ENCODE measurements at places on chromosomes 4 and X. TPM values are rescaled to one million over a fixed set of nuclear protein-coding genes. Genes with fewer than 3 reads are reported as not detected.
A peak's percentile ranks its signal among the peaks of the same experiment; 100 is the strongest.

The CTAG1B gene
- total RNA-seq: not detected

- no peak for ATAC-seq
These were observed 582.0 kb upstream of the EPHA5 start for GRCh38 chr4:66252291-66252690.

DNA sequence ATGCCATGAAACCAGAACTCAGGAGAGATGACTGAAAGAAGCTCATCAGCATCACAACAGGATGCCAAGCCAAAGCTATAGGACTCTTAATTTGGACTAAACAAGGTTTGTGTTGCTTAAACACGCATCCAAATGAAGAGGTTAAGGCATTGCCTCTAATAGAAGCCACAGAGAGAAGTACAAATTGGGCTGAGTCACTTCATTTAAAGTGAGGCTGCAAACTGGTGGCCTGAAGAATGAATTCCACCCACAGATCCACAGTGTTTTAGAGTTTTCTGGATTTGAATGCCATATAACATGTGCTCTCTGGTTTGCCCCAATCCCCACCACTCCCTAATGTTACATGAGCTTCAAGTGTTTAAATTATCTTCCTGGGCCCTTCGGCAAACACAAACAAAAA is 103.5 kb downstream of the FIP1L1 start:
- no peak for ATAC-seq

DNA sequence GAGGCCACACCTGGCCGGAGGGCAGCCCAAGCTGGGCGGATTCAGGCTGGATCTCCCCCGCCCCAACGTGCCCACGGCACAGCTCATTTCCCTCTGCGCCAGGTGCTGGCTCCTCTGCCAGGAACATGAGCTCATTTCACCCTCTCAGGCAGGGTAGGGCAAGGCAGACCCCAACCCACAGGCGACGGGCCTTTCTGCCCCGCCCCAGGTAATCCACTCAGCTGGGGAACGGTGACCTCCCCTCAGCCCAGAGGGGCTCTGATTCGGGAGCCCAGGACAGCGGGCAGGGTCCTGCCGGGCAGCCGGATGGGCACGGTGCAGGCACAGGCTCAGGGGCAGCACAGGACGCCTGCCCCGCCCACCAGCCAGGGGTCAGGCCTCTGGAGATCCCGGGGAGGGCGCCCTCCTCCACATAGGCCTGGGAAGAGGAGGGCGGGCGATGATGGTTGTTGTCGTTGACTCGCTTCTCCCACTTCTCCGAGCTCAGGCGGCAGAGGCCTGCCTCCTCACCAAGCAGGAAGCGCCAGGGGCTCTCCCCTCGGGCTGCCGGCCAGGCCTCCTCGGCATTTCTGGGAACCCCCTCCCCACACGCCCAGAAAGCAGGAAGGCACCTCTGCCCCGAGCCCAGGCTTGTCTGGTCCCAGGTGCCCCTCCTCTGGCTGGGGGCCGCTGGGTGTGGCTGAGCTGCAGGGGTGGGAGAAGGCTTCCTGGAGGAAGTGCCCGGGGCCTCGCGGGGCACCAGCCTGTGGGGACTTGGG is 31.1 kb downstream of the TACC3 start:
- ATAC-seq: no peak

The GAB3 gene
- total RNA-seq: 2.9 TPM

The PCYT1B gene
- 1.6 TPM for total RNA-seq

The SOD3 gene
- total RNA-seq: 199 TPM

GRCh38 chrX:110722135-110722534 is 73.5 kb downstream of the CHRDL1 start:
- no peak for ATAC-seq

DNA sequence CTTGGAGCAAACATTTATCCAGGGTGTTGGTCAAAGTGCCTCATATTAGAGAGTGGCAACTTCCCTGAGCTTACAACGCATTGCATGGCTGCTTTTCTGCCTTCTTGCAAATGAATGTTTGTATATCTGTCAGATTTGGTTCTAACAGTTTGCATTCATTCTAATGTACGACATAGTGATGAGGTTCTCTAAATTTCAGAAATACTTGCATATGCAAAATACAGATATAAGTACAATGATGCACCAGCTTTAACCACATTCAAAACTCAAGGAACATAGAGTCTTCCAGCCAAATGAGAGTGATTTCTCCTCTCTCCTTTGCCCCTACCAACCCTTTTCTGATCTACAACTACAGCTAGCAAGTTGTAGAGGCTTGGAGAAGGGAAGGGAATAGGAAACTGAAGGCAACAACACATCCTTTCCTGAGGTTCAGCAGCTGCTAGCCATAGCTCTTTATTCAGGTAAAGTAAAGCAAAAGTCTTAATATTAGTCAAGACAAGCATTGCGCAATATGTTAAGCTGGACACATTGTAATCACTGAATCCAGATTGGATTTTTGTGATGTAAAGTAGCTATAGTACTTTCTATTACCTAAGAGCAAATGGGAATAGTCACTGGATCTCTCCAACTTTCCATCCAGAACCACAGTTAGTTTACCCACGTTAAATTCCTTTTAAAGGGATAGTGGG is 6.3 kb downstream of the TKTL2 start:
- ATAC-seq: no peak

GRCh38 chrX:119726900-119727555 is 31.4 kb upstream of the SOWAHD start:
- ATAC-seq: no peak

The NDUFC1 gene
- 31.0 TPM for total RNA-seq

GRCh38 chrX:11329021-11329420 is 35.8 kb downstream of the AMELX start:
- no peak for ATAC-seq

DNA sequence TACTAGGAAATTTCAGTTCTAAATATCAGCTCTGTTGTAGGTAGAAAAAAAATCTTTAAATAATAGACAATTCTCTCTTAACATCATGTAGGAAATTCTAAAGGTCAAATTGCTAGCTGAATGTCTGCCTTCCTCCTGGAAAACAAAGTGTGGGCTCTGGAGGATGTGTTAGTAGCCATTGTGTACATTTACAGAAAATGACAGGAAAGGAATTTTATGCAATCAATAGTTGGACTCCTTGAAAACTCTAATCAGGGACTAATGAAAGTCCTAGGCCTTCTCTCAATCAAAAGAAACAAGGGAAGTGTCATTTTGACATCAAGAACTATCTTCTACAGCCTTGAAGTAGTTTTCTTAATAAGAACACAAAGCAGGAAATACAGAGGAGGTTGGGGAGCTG is 174.6 kb downstream of the ANKRD50 start:
- ATAC-seq: no peak

DNA sequence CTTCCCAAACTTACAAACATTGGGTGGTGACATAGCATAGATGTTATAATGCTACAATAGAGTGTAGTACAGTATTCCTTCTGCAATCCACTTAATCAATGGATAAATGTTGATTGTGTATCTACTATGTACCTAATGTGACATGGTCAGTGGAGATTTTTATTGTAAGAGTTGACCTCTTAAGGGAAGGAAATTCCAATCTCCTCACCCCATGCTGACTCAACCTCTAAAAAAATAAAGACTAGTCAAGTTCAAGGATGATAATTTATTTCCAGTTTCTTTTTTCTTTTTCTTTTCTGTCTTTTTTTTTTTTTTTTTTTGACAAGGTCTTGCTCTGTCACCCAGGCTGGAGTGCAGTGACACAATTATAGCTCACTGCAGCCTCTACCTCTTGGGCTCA is 206.5 kb upstream of the STS start:
- no peak for ATAC-seq

The CXCL1 gene
- not detected for total RNA-seq

- ATAC-seq: peak; percentile 100
These were observed at the start of gene ATP10D for GRCh38 chr4:47485047-47485692. Gene ATP10D (plus strand): TSS chr4:47485275. CDS start chr4:47512541, 27,266 bp downstream.

DNA sequence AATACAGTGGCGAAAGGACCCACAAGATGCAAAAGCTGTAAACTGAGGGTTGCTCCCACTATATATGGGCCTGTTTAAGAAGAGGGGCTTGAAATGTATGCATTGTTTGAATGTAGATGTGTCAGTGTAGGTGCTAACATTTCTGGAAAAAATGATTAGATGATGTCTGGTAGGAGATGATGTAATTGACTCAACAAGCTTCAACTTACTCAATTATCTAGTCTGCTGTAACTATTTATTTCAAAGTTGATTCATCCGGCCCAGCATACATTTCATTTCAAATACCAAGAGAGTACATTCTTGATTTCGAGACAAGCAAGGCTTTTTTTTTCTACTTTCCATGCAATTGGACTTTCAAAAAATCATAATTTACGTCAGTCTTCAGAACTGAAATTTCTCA is 9.3 kb upstream of the ENAM start:
- ATAC-seq: no peak

GRCh38 chrX:45751156-45751555 is 550.5 kb upstream of the DIPK2B start:
- ATAC-seq: no peak

The CSAG3 gene
- total RNA-seq: not detected

GRCh38 chrX:97844943-97845342 is 961.2 kb downstream of the RPA4 start:
- no peak for ATAC-seq

DNA sequence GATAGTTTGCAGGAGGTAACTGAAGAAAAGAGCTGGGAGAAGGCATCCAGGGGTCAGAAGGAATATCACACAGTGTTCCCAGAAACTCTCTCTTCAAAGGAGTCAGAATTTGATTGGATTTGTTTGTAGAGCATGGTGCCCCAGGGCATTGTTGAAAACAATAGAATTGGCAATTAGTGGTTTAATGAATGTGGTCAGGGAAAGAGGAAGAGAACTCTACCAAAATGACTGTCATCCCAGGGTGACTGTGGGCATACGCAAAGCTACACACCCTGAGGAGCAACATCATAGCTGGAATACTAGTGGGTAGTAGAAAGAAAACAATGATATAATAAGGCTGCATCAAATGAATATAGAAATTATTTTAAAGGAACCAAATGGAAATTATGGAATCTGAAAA is 21.5 kb downstream of the TNIP2 start:
- no peak for ATAC-seq

The PPP1R2C gene
- total RNA-seq: not detected

DNA sequence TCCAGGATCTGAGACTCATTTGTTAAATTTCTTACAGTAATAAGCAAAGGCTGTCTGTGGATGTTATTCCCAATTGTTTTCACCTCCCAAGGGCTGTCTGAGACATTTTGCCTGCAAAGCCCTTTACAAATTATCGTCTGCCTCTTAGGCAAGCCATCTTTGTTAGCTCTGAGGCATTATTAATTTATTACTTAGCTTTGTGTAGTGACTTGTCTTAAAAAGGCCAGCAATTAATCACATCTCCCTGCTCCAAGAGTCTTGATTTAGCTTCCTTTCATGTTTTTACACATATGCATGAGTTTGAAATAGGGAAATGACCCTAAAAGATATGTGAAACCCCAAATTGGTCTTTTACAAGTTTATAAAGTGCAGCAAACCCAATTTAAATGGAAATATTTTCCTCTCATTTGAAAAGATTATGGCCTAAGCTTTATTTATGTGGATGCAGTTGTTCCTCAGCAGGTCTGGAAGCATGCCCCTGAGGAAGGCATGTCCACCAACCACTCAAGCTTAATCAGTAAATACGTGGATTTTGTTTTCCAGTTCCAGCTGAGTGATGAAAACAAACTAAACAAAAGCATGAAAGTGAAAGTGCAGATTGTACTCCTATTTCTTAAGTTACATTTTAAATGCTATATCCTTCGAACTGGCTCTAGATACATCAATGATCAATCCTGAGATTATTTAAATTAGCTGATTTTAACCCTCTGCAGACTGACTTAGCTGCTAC is 173.6 kb upstream of the LNX1 start:
- ATAC-seq: no peak

DNA sequence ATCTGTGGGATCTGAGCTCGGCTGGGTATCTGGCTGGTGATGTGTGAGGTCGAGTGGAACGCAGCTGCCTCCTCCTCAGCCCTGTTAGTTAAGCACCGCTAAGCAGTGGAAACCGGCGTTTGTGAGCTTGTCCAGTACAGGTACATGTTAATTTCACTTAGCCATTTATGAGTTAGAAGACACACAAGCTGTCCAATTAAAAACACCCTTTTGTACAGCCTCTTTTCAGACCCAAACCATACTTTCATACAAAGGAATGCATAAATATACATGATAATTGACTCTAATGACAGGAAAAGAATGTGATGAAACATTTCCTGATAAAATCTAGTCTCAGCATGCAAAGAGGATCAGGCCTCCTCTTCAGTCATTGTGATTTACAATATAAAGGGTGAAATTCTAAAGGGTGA is 163.6 kb upstream of the FAT1 start:
- ATAC-seq: no peak

- no peak for ATAC-seq
These were observed 45.9 kb upstream of the RHOH start for GRCh38 chr4:40150932-40151331.

DNA sequence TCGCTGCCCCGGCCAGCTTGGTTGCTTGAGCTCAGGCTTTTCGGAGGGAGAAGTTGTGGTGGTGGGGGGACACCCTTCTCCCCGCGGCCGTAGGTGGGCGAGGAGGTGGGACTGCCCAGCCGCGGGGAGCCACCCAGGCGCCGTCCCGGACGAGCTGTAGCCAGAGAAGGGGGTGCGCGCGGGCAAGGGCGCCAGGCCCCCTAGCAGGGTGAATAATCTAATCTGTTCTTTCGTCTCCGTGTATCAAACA is 3.1 kb downstream of the MID1IP1 start:
- ATAC-seq: no peak

- no peak for ATAC-seq
These were observed 204.7 kb upstream of the JADE1 start for GRCh38 chr4:128604840-128605239.

The IL13RA2 gene
- 0.22 TPM for total RNA-seq

- ATAC-seq: peak; percentile 26
These were observed 28.3 kb downstream of the FGFRL1 start for GRCh38 chr4:1039493-1040343.

The SPIN3 gene
- 4.7 TPM for total RNA-seq

The MAGEA10 gene
- not detected for total RNA-seq

The BDH2 gene
- total RNA-seq: 61.3 TPM

DNA sequence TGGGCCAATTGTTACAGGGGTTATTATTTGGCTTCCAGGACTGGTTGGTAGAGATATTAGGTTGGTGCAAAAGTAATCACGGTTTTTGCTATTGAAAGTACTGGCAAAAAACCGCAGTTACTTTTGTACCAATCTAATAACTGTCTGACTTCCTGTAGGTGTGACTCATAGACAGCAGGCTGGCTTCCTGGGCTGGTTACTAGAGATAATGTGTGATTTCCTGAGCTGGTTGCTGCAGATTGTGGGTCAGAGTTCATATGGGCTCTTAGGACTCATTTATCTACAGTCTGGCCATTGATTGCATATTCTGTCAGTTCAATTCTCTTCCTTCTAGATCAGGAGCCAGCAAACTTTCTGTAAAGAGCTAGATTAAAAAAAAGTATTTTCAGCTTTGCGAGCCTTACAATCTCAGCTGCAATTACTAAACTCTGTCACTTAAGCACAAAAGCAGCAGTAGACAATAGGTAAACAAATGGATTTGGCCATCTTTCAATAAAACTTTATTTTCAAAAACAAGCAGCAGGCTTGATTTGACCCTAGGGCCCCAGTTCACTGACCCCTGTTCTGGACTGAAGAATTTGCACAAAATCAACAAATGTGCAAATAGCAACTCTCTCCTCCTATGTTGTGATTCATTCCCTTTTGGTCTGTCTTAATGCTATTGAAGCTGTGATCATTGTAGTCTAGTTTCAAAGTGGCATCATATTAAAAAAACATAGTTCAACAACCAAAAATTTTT is 50.8 kb upstream of the BOD1L1 start:
- no peak for ATAC-seq

Measured in gastroesophageal sphincter (tissue), 4 donors.